ENCODE measurements at places on chromosomes 6 and 20. TPM values are rescaled to one million over a fixed set of nuclear protein-coding genes. Genes with fewer than 3 reads are reported as not detected.
A peak's percentile ranks its signal among the peaks of the same experiment; 100 is the strongest.

- DNase-seq = no peak
Measured at GRCh38 chr6:79672631-79673111, 41.5 kb downstream of the SH3BGRL2 start.

- DNase-seq = no peak
Measured at GRCh38 chr6:52725143-52725534, 38.1 kb downstream of the GSTA2 start.

DNA sequence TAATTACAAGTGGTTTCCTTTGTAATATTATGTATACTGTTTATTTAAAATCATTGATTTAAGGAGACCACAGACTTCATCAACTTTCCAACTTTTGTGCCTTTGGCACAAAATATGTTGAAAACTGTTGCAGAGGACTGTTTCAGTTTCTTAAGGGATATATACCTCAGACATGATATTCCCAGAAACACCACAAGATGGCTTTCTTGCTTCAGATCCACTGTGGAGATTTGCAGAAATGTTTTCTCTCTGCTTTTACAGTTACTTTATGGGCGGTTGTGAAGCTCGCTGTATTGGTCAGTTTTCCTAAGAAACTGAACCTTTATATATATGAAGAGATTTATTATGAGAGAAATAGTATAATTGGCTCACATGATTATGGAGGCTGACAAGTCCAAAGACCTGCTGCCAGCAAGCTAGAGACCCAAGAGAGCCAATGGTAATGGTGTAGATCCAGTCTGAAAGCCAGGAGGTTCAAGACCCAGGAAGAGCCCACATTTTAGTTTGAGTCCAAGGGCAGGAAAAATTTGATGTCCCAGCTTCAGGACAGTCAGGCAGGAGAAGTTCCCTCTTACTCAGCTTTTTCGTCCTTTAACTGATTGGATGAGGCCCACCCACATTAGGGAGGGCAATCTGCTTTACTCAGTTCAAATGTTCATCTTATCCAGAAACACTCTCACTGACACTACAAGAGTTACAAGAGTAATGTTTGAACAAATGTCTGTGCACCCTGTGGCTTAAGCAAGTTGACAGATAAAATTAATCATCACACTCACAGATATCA lies 12.8 kb downstream of the ME1 start:
- no peak for DNase-seq

DNA sequence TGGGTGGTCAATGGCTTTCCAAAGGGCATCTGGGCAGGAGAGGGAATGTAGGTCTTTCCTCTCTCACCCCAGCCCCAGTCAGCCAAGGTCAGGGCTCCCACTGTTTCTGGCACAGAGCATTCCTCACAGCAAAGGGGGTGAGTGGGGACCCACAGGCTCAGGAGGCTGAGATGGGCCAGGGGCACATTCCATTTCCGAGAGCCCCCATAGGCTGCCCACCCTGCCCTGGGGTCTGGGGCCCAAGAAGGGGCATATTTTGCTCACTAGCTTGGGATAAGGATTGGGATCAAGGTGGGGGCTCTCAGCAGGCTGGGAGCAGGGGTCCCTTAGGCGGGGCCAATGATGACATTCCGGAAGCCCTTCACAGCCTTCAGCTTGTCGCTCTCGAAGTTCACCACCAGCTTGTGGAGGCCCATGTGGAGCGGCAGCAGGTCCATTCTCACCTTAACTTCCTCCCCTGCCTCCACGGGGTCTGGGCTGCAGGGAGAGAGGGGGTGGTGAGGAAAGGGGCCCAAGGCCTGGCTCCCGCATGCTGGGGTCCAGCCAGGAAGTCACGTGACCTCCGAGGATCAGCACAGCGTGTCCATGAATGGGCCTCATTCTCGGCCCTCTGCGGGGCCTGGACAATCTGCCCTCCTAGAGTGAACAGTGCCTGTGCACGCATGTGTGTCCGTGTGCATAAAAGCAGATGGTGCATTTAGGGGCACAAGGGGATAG lies 35.0 kb downstream of the TGM2 start:
- no peak for DNase-seq

DNA sequence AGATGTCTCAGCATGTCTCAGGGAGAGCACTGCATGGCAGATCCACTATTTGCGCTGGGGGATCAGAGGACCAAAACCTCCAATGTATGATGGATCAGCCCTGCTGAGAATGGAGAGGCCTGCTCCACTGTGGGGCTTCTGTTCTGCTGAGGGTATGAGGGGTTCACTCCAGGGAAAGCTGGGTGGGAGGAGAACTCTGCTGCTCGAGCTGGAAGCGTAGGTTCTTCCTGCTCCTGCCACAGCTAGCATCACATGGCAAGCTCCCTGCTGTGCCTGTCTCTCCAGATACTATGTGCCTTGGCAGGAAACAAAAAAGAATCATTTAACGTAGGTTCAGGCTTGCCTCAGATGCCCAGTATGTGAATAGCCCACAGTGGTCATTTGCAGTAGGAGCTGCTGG lies 105.8 kb downstream of the EPM2A start:
- no peak for DNase-seq

DNA sequence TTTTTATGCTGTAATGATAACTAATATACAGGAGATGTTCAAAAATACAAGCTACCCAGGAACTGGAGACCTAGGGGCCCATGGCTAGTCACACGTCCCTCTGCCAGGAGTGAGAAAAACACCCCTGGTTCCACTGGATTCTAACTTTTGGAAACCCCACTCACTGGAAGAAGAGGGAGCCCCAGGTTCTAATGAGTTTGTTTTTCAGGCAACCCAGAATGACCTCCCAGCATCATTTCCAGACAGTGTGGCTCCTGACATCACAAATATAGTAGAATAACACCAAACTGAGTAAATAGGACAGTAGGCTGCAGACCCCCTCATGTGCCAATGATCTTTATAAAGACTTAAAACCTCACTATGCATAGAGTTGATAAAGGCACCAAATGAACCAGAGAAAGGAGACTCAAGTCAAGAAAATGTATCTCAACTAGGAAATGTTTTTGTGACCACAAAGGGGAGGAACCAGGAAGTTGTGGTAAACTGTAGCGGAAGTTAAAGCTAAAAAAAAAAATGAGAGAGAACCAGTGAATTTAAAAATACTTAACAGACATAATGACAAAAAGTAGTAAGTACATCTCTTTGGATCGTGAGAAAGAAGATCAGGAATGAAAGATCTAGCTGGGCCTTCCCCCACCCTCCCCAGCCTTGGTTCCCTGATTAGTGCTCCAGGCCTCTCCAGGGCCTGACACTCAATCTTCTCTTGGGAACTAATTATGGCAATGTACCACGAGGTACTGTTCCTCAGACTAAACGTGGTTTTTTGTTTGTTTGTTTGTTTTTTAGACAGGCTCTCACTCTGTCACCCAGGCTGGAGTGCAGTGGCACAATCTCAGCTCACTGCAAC lies 19.8 kb downstream of the HLA-E start:
- DNase-seq = no peak

- peak; percentile 43 for DNase-seq
Measured at GRCh38 chr6:107977283-107977682, 19.3 kb upstream of the SEC63 start.

- DNase-seq = no peak
Measured at GRCh38 chr6:56370127-56370540, 122.8 kb upstream of the COL21A1 start.

DNA sequence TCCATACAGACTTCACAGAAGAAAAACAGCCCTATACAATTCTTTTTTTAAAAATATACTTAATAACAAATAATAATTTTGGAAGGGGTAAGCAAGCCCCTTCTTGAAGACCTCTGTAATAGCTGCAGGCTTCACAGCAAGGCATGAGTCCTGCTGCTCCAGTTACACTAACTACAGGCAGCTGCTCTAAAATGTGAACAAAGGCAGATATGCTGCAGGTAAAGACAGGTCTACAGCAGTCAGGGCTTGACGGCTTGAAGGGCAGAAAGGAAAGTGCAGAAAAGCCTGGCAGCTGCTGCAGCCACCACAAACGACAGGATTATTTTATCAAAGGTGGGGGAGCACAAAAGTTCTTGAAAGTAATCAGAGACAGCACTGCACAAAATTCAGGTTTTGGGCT lies 11.3 kb downstream of the FAXC start:
- peak; percentile 11 for DNase-seq

DNA sequence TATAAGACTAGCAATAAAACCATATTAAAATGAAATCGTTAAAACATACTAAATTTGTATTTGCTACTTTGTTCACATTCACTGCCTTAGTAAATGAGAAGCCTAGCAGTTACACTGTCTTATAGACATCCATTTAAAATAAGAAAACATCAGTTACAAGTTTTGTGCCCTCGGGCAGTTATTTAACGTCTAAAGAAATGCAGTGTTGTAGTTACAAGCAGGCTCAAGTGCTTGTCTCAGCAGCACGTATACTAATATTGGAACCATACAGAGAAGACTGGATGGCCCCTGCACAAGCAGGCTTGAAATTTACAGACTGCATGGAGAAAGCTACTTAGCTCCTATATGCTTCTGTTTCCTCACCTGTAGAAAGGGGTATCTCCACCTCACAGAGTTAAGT lies 93.1 kb downstream of the HACE1 start:
- DNase-seq = peak; percentile 30

GRCh38 chr20:35145141-35145564 lies 2.0 kb downstream of the EDEM2 start:
- DNase-seq = peak; percentile 30

DNA sequence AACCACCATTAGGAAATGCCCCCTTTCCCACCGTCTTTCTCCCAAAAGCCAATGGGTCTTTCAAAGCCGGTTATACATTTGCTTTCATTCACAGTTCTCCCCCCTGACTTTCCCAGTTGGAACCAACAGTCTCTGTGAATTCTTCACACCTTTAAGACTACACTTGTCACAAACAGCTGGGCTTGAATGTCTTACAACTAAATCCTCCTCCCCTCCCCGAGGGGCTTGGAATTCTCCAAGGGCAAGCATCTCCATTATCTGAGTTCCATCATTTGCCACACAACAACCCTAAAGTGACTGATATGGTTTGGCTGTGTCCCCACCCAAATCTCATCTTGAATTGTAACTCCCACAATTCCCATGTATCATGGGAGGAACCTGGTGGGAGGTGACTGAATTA lies 12.9 kb downstream of the ZFP64 start:
- DNase-seq = no peak

GRCh38 chr6:47792216-47792733 lies 10.4 kb downstream of the OPN5 start:
- DNase-seq = no peak

DNA sequence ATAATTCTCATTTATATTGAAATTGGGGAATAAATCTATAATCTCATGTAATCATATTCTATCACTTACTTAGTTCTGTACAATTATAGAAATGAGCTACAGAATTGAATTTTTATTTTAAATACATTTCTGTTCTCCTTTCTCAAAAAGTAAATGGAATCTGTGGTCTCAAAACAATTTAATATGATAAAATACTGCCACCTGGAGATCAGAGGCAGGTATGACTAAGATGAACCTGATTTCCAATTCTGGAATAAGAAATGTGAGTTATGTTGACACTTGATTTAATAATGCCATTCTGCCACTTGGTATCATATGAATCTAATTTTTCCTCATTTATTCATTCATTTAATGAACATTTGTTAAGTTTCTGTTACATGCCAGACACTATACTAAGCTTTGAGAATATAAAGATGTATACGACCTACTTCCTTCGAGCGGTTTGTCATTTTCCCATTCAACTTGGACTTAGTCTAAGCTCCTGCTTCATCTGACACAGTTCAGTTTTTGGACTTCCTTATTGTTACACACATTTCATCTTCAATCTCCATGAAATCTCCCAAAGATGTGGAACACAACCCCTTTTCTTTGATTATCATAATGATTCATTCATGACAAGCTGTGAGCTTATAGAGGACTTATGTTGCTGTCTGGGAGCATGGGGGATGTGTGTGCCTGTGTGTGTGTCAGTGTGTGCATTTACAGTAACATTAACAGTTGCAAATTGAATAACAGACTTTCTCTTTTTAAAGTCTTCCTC lies 7.5 kb upstream of the CCDC28A start:
- DNase-seq = peak; percentile 36

GRCh38 chr20:14117768-14118167 lies 122.5 kb downstream of the MACROD2 start:
- DNase-seq = no peak

DNA sequence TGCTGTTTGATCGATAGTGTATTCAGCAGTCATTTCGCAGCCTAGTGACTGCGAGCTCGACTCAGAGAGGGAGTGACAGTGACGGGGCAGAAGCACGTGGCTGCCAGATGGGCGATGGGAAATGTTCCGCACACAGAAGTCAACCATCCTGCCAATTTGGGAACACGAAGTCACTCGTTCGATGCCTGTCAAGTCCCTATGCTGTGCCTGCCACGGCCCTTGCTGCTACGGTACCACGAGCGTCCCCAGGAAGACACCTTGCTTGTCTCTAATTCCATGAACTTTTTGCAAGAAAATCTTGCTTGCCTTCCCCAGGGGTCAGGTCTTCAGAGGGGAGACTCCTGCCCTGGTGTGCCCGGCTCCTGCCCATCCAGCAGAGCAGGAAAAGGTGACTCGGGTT lies 17.0 kb upstream of the STX16 start:
- DNase-seq = no peak

DNA sequence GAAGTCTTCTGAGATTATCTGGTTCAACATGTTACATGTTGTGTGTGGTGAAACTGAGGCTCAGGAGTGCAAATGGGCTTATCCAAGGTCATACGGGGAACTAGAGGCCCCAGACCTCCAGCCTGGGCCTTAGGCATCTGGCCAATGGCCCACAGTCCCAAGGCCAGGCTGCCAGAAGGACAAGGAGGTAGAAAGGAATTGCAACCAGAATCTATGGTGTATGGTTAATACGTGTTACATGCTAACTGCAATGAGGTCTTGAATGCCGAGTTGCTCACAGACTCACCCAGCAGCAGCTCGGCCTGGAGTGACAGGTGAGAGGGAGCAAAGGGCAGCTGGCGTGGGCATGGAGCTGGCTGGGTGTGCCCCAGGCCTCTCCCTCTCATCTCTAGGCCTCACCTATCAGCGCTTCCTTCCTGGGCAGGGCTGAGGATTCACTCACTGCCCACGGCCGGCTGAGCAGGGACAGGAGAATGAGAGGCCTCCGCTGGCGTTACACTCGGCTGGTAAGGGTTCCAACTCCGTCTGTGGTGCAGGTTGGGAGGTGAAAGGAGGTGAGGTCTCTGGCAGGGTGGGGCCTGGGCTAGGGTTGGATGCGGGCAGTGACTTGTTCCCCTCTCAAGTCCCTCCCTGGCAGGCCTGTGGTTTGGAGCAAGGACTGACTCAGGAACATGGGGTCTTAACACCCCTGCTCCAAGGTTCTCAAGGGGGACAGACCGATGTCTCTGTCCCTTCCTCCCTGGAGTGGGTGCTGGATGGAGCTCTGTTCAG lies at the start of gene TLDC2:
TSS of gene TLDC2 (plus strand) at position 437 of the 771 bp plus-strand sequence. CDS start at position 474, 37 bp downstream.
- no peak for DNase-seq

The HLA-G gene
- total RNA-seq = not detected

The ADGRB3 gene
- 26.9 TPM for total RNA-seq

The BPIFB1 gene
- 0.28 TPM for total RNA-seq

The SUMO4 gene
- total RNA-seq = 5.8 TPM

The SDHAF4 gene
- total RNA-seq = 28.3 TPM

The UNC5CL gene
- total RNA-seq = 0.72 TPM

The LYRM2 gene
- 30.8 TPM for total RNA-seq

The MEI4 gene
- total RNA-seq = 1.6 TPM

The IL17F gene
- total RNA-seq = not detected

The FOXA2 gene
- 0.83 TPM for total RNA-seq
